ENCODE measurements at places on chromosomes 5 and 9. TPM values are rescaled to one million over a fixed set of nuclear protein-coding genes. Genes with fewer than 3 reads are reported as not detected.

PDLIM4 gene
- 31.6 TPM for polyA plus RNA-seq

SPOCK1 gene
- polyA plus RNA-seq, result 32.8 TPM

FGF1 gene
- 89.7 TPM for polyA plus RNA-seq

PRUNE2 gene
- polyA plus RNA-seq, result 12.6 TPM

BAAT gene
- polyA plus RNA-seq, result 0.15 TPM

HINT2 gene
- 307 TPM for polyA plus RNA-seq

PIP5K1B gene
- 9.4 TPM for polyA plus RNA-seq

NFIL3 gene
- polyA plus RNA-seq, result 16.7 TPM

SHISAL2B gene
- polyA plus RNA-seq, result not detected

ZFP37 gene
- polyA plus RNA-seq, result 1.9 TPM

ADAM19 gene
- polyA plus RNA-seq, result 0.88 TPM

CKMT2 gene
- polyA plus RNA-seq, result 55.8 TPM

C9orf50 gene
- polyA plus RNA-seq, result 2.8 TPM

TSLP gene
- polyA plus RNA-seq, result 0.60 TPM

FCN2 gene
- polyA plus RNA-seq, result 2.8 TPM

GLDC gene
- 79.7 TPM for polyA plus RNA-seq

FOXD4 gene
- polyA plus RNA-seq, result 0.43 TPM

FGF18 gene
- 0.39 TPM for polyA plus RNA-seq

IFNA21 gene
- polyA plus RNA-seq, result not detected

PCDHB4 gene
- polyA plus RNA-seq, result 0.90 TPM

ZNF300 gene
- 4.0 TPM for polyA plus RNA-seq

SMIM33 gene
- polyA plus RNA-seq, result not detected

SELENOP gene
- polyA plus RNA-seq, result 390 TPM

ANKRD18B gene
- polyA plus RNA-seq, result not detected

PCDHGB4 gene
- 1.0 TPM for polyA plus RNA-seq

MED27 gene
- polyA plus RNA-seq, result 23.1 TPM

GSN gene
- polyA plus RNA-seq, result 235 TPM

SLC27A4 gene
- polyA plus RNA-seq, result 58.7 TPM

OR13C8 gene
- not detected for polyA plus RNA-seq

GNA14 gene
- polyA plus RNA-seq, result 6.5 TPM

Data from kidney (tissue), 22 donors.